Suppressor macrophage (primary cell): ENCODE measurements at places on chromosomes 3 and 15.

GRCh38 chr15:40930430-40931299, 1.5 kb downstream of the DLL4 start:
- peak; percentile 34 for DNase-seq

DNA sequence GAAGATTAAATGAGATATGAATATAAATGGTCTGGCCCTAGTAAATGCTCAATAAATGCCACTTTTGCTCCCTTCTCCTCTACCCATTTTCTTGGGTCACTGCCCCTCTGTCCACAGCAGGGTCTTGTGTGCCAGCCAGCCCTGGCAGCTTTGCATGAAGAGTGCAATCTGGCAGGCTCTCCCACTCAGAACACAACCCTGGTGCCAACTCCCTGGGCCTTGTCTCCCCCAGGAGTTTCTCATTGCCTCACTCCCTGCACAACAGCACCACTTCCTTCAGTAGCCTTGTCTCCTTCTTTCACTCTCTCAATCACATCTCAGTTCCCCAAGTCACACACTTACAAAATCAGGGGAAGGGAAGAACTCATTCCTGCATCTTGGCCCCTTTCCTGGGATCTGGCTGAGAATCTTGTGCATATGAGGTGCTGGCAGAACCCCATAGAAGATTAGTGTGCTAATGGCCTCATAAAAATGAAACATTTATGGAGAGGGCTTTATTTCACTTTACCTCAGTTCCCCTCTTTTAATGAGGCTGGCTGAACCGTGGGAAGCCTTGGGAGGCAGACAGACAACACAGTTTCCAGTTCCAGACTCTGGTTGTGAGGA, 445.9 kb upstream of the PROK2 start:
- DNase-seq: no peak

GRCh38 chr3:190790185-190790584, 72.3 kb downstream of the GMNC start:
- no peak for DNase-seq

DNA sequence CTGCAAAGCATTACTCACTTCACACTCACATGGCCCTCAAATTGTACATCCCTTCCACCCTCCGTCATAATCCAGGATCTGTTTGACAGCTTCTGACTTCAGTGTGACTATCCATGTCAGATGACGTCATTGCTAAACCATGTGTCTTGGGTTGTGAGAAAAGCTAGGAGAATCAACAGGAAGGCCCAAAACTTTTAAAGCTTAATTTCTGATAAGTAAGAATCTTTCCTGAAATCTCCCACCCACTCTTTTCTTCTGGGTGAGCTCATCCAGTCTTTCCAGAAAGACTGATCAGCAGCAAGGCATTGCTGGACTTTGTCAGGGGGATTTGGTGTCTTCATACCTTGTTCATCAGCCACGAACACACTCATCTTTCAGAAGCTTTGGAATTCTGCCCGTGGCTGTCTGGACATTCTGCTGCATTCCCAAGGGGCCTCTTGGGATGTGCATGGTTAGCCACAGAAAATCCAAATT, 11.5 kb upstream of the LMCD1 start:
- DNase-seq: no peak

- DNase-seq: no peak
These were observed 326.8 kb upstream of the SOX2 start for GRCh38 chr3:181384970-181385369.

GRCh38 chr15:52642386-52643361, 36.5 kb downstream of the ATOSA start:
- no peak for DNase-seq

DNA sequence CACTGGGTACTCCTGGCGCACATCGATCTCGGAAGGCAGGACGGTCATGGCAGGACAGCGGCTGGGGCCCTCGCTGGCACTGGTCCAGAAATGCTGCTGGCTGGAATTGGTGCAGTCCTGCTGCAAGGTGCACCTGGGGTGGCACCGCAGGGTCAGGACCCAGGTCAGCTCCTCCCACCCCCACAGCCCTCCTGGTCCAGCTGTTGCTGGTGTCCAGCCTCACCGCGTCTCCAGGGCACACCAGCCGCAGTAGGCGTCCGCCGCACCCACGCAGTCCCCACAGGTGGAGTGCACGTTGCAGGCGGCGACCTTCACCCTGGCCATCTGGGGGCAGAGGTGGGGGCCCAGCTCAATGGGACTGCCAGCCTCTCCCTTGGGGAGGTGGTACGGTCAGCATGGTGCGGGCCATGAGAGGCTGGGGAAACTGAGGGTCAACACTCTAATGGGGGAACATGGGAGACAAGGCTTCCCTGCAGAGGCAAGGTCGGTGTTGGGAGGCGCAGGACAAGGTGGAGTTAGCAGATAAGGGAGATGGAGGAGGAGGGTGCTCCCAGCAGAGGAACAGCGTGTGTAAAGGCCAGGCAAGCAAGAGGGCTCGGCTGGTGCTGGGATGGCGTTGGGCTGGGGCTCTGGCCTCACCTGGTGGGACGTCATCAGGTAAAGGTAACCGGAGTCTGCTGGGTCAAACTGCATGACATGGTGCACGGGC, 20.4 kb downstream of the PLXND1 start:
- no peak for DNase-seq

DNA sequence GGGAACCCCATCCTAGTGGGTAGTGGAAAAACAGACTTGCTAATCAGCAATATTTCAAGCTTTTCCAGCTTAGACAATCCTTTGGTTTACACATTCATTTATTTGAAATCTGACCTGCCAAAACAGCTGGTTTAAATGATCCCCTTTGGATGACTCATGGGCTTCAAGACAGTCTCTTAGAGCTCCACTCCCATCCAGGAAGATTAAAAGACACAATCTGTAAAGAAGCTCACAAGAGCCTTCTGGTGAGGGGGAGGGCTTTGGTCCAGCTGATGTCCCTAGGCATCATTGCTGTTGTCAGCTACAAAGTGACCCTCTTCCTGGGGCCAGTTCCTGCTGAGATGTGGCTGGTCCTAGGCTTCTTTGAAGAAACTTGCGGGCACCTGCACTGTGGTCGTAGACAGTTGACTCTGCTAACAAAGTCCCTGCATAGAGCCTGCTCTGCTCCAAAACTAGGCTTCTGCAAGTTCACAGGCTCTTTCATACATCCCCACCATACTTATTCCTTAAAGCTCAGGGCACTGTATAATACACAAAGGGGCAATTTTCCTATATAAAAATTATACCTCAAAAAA, 73.7 kb downstream of the IGSF11 start:
- DNase-seq: no peak

- peak; percentile 51 for DNase-seq
These were observed 21.4 kb downstream of the CCR1 start for GRCh38 chr3:46186471-46187340.

GRCh38 chr15:80246425-80246894, 5.6 kb downstream of the CTXND1 start:
- DNase-seq: no peak

DNA sequence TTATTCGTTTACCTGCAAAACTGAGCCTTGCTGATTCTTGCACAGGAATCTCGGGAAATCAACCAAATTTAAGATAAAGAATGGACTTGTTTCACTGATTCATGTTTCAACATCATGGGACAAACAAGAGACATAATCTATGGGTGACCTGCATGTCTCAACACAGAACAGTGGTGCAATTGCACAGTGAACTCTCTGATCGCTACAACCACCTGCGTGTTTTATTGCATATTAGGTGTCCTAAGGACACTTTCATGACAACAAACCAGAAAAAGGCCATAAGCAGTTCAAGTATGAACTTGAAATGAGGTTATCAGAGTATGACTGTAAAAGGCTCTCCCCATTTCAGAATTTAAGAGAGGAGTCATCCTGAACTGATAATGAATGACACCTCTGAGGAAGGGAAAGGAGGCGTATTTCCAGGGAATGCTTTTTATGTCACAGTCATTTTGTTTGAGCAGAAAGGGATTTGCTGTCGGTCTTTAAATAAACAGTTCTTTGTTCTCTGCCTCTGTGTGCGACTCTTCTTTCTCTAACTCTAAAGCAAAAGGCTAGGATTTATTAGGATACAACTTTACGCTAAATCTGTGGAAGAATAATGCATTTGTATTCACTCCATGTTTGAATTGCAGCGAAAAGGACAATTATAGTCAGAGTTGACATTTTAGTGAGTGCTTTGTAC, 167.2 kb downstream of the RBMS3 start:
- no peak for DNase-seq

DNA sequence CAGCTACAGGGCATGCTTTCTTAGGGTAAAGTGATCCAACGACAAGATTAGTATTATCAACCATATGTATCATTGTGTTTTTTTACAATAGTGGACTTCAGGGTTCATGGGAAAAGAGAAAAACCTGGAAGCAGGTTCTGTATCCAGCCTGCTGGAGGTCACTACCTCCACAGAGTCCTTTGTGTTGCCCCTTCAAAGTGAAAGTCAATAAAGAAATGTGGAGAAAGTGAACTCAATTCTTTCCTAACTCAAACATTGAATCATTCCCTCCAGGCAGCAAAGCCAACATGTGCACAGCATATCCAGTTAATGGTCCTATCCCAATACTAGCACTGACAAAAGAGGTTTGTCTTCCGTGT, 45.4 kb downstream of the FGF7 start:
- DNase-seq: no peak
